ENCODE measurements at places on chromosomes 4 and X.
A peak's percentile ranks its signal among the peaks of the same experiment; 100 is the strongest.

- DNase-seq: peak; percentile 46
Observed at GRCh38 chrX:136880003-136880451, 498 bp downstream of the RBMX start.

DNA sequence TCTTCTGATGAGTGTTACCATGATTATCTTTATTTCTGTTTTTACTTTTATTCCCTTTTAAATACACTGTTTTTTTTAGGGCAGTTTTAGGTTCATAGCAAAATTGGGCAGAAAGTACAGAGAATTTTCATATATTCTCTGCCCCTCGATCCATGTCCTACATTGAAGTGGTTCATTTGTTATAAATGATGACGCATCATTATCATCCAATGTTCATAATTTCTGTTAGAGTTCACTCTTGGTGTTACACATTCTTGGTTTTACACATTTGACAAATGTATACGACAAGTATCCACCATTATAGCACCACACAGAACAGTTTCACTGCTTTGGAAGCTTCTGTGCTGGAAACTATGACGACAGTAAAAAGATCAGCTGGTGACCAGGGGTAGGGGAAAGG is 578.1 kb upstream of the AADAT start:
- no peak for DNase-seq

- DNase-seq: no peak
Observed at GRCh38 chr4:11130195-11130970, 298.3 kb downstream of the HS3ST1 start.

GRCh38 chr4:143391895-143392294 is 55.2 kb downstream of the GAB1 start:
- DNase-seq: no peak

DNA sequence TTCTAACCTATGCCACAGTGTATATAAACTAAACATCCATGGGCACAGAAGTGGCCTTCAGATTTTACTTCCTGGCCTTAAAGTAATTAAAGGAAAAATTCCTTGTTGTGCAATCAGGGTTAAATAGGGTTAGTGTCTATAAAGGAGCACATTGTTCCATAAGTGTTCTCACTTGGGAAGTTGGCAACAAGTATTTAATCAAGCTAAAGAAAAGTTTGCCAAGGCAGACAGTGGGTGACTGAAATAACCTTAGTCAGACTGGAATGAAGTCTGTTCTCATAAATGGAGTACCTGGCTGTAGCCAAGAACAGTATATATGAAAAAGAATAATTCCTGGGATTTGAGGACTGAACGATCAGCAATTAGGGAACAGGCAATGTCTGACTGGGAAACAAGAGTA is 213.6 kb downstream of the HTR2C start:
- DNase-seq: no peak

GRCh38 chr4:66604192-66604591 is 933.9 kb upstream of the EPHA5 start:
- no peak for DNase-seq

- DNase-seq: no peak
Observed at GRCh38 chr4:1235381-1236102, 13.4 kb downstream of the CTBP1 start.

DNA sequence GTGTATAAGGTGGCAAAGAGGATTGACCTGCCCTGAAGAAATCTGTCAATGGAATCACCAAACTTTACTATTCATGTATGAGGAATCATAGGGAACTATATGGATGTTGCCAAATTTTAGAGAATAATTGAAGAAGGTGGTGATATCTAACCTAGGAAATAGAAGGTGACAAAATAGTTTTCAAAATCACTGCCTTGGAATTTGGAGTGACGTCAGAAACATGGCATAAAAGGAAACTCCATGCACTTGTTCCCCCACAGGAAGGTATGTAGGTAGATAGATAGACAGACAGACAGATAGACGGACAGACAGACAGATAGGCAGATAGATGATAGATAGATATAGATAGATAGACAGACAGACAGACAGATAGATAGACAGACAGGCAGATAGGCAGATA is 793.9 kb upstream of the AMOT start:
- DNase-seq: no peak

- DNase-seq: no peak
Observed at GRCh38 chr4:17134100-17134499, 235.7 kb upstream of the LDB2 start.

- DNase-seq: no peak
Observed at GRCh38 chr4:176791591-176792325, 964 bp downstream of the VEGFC start.

GRCh38 chr4:23630110-23630509 is 259.7 kb downstream of the PPARGC1A start:
- no peak for DNase-seq

DNA sequence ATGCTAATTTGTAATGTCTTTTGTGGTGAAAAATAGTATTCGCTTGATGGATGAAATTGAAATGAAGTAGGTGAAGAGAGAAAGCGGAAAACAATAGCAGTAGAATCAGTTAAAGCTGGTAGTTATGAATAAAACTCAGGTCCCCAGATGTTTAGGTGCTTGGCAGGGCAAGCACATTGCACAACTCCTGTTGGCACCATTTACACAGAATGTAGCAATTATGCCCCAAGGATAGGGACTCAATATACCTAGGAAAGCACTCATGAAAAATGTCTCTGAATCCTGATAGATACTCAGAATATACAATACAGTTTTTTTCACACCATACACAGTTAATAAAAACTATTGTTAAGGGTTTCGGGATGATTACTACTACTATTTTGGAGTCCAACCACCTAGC is 26.5 kb upstream of the GRIA3 start:
- no peak for DNase-seq

GRCh38 chr4:185969657-185970056 is 99.3 kb upstream of the TLR3 start:
- DNase-seq: no peak

DNA sequence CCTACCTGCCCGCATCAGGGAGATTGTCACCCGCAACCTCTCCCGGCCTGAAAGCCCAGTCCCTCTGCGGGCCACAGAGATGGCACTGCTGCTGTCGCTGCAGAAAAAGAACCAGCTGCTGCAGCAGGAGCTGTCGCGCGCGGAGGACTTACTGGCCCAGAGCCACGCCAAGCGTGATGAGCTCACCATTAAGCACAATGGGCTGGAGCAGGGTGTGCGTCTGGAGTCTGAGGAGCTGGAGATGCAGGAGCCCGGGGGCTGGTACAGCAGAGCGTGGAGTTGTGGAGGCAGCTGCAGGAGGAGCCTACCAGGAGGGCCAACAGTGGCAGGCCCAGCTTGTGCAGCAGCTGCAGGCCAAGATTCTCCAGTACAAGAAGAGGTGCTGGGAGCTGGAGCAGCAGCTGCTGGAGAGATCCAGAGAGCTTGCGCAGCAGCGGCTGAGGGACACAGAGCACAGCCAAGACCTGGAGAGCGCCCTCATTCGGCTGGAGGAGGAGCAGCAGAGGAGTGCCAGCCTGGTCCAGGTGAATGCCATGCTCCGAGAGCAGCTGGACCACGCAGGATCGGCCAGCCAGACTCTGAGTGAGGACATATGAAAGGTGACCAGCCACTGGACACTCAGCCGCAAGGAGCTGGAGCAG is 11.3 kb downstream of the SMIM10L2A start:
- no peak for DNase-seq

- no peak for DNase-seq
Observed at GRCh38 chrX:13693341-13693961, 4.5 kb downstream of the RAB9A start.

GRCh38 chr4:101258883-101259282 is 88.4 kb downstream of the PPP3CA start:
- DNase-seq: no peak

DNA sequence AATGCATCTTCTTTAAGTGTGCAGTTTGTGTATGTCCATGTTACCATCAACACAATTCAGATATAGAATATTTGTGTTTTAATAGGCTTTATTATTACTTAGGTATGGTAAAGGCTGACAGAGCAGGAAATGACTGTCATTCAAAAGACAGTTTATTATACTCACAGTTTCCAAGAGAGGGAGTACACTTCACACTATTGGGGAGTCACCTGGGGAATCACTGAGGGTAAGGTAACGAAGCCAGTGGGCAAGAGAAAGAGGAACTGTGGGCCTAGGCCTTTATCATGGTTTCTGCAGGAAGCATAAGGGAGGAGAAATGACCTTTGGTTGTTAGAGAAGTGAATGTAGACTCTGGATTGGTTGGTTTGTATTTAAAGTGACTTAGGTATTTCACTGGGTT is 235.1 kb upstream of the HCCS start:
- DNase-seq: no peak

GRCh38 chr4:6390356-6390755 is 82.1 kb downstream of the PPP2R2C start:
- DNase-seq: peak; percentile 16

GRCh38 chr4:177051473-177052060 is 258.1 kb upstream of the NEIL3 start:
- DNase-seq: peak; percentile 1

DNA sequence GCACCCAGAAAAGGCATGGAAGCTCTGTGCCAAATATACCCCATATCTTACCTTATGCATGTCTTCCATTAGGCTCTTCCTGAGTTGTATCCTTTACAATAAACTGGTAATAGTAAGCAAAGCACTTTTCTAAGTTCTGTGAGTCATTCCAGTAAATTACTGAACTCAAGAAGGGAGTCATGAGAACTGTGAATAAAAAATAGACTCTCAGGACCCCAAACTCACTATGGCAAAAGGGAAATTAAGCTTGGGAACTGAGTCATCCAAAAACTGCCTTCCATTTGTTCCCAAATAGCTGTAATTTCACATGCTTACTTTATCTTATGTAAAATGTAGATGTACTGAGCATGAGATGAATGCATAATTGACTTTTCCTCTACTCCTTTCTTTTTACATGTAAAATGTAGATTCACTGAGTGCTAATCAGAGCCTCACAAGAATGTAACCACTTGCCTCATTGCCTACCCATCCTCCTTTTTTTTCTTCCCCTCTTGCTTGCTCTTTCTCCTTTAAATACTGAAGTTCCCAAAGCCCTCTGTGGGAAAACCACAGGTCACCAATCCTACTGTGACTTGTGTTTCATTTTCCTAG is 8.1 kb downstream of the TCEAL3 start:
- no peak for DNase-seq

DNA sequence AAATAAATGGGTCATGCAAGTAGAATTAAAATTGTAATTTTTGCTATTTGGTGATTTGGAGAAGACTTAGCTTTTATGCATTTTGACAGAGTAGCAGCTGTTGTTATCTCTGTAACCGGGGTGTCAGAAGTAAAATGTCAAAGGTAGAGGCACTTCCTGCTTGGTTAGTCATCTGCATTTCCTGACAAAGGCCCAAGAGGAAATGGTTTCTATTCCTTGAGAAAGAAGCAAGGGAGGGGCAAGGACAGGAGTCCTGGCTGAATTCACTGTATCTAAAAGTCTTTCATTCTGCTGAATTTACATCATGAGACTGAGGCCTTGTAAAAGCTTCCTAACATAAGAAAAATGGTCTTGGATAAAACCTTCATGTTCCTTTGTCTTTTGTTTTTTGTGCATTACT is 550.9 kb upstream of the BOD1L1 start:
- DNase-seq: no peak

DNA sequence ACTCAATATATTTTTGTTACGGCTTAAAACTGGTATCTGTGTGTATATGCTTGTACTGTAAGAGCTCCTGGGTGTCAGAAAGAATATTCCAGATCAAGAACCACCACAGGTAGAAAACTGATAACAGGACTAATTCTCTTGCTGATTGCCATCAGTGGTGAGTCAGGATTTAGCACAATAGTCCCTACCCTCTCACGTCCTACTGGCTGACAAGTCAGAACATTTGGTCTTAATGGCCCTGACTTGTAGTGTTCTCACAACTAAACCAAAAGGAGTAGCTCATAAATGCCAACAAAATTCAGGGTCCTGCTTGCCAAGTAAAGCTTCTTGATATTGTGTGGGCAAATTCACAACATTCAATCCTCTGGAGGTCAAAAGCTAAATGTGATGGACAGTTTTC is 105.2 kb upstream of the MAB21L2 start:
- DNase-seq: no peak

- DNase-seq: no peak
Observed at GRCh38 chr4:29541757-29542156, 1178.4 kb upstream of the PCDH7 start.

DNA sequence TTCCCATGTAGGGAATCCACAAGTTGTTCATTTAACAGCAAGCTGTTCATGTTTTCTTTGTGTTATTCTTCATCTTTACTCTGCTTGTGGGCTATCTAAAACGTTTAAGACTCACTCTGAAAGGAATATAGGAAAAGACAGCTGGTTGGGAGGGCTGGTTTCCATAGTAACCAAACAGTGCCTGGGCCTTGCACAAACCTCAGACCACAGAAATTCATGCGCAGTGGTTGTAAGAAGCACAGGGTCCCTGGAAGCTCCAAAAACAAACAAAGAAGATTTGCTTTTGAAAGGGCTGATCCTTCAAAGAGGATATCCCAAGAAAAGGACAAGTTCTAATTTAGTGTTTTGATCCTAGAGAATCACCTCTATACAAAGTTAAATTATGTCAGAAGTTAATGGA is 7.8 kb downstream of the SERTM2 start:
- peak; percentile 27 for DNase-seq

GRCh38 chr4:154009191-154009590 is 220.3 kb upstream of the SFRP2 start:
- DNase-seq: no peak

- DNase-seq: no peak
Observed at GRCh38 chr4:165597581-165598480, 219.0 kb downstream of the CPE start.

DNA sequence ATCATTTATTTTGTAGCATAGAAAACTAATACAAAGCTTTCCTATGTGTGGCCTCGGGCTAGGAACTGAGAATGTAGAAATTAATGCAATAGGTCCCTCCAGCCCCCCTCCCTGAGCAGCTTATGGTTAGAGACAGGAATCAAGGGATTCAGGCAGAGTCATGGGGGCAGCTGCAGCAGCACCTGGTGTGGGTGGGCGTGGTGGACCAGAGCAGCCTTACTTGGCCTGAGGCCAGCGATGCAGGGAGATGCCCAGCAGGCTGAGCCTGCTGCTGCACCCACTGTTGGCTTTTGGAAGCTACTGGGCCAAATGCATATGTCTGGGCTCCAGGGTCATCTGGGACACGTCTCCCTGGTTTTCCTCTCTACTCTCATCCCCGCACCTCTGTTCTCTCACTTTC is 74.0 kb downstream of the STK32B start:
- peak; percentile 80 for DNase-seq
